Activated CD8-positive, alpha-beta memory T cell treated with anti-CD3 and anti-CD28 coated beads, Interleukin-2, amount 50 U/mL, for 4 hours (primary cell): ENCODE measurements at places on chromosomes 7 and 10.

GRCh38 chr7:55018361-55019190, at the start of gene EGFR:
Gene EGFR, plus strand, starts transcription at chr7:55019017. Its CDS starts 261 bp downstream, at chr7:55019278.
- no peak for DNase-seq

- no peak for DNase-seq
Observed at GRCh38 chr7:37970211-37970610, 49.8 kb downstream of the EPDR1 start.

GRCh38 chr7:130139193-130139960, 65.8 kb downstream of the TMEM209 start:
- no peak for DNase-seq

GRCh38 chr7:49396229-49396628, 377.2 kb upstream of the VWC2 start:
- no peak for DNase-seq

GRCh38 chr7:50588937-50589336, 23.7 kb upstream of the DDC start:
- no peak for DNase-seq

- DNase-seq, result no peak
Observed at GRCh38 chr7:92042056-92042737, 92.1 kb downstream of the CYP51A1 start.

DNA sequence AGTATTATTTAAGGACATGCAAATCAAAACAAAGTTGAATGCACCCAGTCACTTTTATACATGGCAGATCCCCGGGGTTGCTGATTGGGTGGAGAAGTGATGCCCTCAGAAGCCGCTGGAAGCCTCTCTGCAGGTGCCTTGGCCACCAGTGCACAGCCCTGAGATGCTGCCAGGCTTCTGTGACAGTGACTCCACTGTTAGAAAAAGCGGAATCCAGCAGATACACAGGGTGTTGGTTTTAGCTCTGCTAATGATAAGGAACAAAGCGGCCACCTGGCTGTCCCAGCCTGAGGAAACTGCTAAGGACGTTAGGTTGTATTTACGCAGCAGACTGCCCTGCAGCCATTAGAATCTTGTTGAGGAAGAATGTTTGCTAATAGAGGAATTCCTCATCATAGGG, 47.5 kb downstream of the JAKMIP3 start:
- no peak for DNase-seq

- DNase-seq, result no peak
Observed at GRCh38 chr7:133977409-133978274, 149.5 kb upstream of the LRGUK start.

- DNase-seq, result no peak
Observed at GRCh38 chr7:147240468-147240867, 1123.9 kb downstream of the CNTNAP2 start.

DNA sequence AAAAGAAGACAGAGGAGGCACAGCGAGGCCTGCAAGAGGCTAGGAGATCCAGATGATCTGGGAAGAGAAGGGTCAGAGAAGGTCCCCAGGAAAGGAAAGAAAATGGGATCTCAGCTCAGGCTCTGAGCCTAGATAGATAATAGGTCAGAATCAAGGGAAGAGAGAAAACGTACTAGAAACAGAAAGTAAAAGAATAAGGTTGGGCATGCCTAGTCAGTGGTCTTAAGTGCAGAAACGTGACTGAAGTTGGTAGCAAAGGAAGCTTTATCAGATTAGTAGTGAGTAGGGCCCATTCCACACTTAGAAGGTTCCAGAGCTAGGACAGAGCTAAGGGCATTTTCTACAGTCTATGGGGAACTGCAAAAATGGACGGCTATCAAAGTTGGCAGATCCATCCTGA, 84.8 kb upstream of the ASAH2 start:
- DNase-seq, result no peak

DNA sequence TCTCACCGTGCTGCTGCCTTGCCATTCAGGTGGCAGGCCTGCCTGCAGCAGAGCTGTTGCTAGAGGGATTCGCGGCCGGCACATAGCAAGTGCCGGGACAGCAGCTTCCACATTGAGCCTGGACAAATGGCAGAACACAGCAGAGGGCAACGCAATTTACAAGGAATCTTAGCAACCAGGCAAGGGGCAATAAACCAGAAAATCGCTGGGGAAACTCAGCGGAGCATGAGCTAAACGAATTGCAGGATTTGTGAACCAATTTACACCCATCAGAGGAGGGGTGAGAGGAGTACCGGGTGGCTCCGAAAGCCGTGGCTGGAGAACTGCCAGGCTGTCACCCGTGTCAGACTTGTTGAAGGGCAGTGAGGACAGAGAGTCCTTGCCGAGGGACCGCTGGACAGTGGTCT, 58.6 kb upstream of the LOXL4 start:
- DNase-seq, result no peak

DNA sequence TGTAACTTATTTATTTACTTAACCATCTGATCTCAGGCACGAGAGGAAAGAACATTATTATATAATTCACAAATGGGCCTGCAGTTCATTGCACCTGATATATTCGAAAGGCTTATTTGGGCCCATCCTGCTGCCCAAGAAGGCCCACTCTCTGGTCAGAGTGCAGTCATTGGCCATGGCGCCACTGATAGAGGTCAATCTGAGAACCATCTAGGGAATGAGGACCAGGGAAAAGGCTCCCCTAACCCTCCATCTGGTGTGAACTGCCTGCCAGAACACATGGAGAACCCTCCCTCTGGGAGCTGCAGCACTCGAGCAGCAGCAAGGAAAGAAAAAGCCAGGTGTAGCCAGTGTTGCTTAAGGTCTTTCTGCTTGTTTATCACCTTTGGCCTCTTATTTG, 136.6 kb downstream of the REEP3 start:
- DNase-seq, result no peak

DNA sequence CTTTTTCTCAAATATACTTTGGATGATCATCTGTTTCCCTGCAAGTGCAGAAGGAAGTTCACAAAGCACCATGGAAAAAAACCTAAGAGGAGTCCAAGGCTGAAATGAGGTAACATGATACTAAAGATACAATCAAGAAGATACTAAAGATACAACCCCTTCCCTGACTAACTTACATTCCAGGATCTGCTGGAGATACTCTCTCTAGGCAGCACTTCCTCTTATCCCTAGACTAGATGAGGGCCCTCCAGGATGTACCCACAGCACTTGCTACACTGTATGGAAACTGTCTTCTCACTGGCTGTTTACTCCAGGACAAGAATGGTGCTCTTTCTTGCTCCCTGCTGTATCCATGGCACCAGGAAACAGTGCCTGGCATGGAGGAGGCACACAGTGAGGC, 116.4 kb upstream of the NFE2L3 start:
- DNase-seq, result no peak

DNA sequence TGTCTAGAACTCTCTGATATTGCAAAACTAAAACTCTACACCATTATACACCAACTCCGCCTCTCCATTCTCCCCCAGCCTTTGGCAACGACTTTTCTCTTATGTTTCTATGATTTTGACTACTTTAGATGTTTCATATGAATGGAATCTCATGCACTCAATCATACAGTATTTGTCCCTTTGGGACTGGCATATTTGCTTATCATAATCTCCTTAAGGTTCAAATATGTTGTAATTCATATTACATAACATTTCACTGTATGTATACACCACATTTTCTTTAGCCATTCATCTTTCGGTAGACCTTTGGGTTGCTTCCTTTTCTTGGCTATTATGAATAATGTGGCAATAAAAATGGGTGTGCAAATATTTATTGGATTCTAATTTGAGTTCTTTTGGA, 164.4 kb downstream of the ARL4A start:
- DNase-seq, result no peak
